ENCODE measurements at places on chromosomes 1 and 21.

- DNase-seq: no peak
These were observed 5.5 kb downstream of the SLFNL1 start for GRCh38 chr1:41015897-41016470.

DNA sequence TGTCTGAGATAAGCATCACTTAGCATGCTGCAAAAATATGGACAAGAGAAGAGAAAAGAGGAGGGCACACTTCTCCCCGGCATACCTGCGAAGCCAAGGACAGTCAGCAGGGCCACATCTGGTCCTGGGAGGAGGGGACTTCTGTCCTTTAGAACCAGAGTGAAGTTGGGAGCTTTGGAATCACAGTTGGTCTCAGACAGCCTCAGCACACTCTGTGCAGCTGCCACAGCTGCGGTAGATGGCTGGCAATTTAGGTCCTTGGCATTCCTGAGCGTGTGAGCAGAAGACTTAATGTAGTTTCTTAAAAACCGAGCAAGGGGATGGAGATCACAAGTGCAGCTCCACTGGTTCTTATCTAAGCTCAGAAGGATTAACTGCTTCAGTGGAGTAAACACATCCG is 32.3 kb downstream of the LRRC53 start:
- no peak for DNase-seq

- peak; percentile 14 for DNase-seq
These were observed 42.6 kb upstream of the RALGPS2 start for GRCh38 chr1:178682429-178682828.

DNA sequence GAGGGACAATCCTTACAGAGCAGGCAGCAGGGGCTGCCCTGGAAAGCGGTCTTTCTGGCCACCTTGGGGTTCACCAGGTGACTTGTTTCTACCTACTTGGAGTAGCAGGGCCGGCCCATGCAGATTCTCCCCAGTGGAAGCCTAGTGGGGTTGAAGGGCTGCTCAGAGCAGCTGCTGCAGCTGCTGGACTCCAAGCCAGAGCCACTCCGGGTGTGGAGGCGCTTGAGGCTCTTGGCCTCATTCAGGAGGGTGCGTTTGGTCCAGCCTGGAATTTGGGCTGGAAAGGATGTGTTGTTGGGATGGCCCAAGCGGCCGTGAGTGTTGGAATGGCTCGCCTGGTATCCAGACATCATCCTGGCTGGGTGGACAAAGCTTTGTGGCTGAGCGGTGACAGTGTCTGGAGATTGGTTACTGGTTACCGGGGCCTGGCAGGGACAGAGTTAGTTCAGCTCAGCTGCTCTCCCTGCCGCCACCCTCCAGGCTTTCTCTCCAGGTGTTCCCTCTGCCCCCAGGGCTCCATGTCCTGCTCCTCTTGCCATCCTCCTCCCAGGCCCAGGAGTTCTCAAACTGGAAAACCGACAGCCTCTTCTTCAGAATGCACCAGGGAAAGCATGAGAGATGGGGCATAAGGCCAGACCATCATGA is 14.2 kb upstream of the HSPG2 start:
- DNase-seq: no peak

DNA sequence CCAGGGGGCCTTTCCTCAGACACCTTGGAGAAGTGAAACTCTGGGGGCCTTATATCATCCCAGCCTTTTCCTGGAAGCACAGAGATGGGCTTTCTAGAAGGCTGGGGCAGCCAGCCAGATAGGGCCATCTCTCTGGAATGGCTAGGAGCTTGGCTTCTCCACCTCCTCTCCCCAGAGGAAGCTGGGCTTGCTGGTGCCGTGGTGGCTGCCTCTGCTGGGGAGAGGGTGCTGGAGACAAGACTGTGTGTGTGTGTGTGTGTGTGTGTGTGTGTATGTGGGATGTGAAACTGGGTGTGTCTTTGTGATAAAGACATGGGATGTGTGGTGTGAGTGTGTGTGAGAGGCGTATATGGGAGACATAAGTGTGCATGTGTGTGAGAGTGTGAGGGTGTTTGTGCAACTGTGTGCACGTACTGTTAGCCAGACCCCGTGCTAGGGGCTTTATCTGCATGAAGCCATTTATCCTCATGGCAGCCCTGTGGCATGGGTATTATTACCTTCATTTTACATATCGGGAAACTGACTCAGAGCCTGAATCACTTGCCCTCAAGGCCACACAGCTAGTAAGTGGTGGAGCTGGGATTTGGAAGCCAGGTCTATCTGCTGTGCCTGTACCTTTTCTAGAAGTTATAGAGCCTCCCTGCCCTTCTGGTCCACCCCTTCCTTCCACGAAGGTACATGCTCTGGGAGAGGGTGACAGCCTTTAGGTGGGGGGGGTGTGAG is 44.2 kb downstream of the PTPRU start:
- DNase-seq: no peak

DNA sequence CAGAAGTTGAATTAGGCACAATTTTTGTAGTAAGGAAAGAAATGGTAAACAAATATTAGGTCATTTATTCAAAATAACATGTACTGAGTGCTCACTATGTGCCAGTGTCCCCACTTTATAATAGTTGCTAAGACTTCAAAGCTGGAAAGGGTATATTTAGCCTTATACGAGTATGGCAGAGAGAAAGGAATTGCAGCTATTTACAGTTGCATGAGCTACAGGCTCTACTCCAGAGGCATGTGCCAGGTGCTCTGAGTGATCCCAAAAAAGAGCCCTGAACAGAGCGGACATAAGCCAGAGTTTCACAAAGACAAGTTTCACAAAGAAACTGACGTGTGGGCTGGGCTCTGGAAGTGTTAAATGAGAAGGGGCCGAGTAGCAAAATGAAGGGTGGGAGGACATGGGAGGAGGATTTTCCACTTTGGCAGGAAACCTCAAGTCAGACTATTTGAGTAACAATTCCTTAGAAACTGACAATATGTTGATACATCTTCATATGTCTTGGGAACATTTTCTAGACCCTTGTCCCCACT is 40.9 kb downstream of the FASLG start:
- no peak for DNase-seq

DNA sequence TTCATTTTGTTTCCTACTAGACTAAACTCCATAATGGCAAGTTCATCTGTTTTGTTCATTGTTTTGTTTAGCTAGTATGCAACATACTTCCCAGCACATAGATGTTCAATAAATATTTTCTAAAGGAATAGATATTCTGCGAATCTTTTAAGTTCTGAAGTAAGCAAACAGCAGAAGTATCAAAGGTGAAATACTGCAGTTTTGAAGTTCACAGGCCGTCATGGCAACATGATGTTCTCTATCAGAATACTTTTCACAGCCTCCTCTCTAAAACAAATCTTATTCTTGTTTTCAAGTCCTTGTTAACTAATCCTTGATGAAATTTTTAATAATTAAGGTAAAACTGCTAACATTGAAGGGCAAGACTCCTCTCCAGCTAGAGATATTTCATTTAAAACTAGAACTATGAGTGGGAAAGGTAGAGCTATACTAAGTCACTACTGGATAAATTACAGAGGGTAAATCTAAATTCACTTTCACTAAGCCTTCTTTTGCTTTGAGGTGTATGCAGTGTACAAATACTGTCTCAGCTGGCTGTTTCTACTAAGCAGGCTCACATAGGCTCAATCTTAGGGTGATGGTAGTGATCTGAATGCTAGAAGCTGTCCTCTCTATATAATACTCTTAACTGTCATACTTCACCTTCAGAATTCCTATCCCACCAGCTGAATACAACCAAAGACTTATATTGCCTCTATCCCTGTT is 96.7 kb downstream of the ZZZ3 start:
- DNase-seq: no peak

GRCh38 chr1:170513138-170513537 is 18.8 kb upstream of the GORAB start:
- DNase-seq: no peak

DNA sequence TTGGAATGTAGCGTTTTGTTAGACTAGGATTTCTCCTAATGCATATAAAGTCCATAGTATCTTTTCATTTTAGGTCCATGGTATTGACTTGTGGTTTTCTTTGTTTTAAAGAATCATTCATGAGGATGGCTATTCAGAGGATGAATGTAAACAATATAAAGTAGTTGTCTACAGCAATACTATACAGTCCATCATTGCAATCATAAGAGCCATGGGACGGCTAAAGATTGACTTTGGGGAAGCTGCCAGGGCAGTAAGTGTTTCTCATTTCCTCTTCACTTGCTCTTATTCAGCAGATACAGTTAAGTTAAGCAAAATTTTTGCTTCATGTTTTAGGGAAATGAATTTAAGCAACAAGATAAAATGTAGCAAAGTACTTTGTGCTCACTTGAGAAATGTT is 25.4 kb downstream of the GNAI3 start:
- DNase-seq: peak; percentile 88

DNA sequence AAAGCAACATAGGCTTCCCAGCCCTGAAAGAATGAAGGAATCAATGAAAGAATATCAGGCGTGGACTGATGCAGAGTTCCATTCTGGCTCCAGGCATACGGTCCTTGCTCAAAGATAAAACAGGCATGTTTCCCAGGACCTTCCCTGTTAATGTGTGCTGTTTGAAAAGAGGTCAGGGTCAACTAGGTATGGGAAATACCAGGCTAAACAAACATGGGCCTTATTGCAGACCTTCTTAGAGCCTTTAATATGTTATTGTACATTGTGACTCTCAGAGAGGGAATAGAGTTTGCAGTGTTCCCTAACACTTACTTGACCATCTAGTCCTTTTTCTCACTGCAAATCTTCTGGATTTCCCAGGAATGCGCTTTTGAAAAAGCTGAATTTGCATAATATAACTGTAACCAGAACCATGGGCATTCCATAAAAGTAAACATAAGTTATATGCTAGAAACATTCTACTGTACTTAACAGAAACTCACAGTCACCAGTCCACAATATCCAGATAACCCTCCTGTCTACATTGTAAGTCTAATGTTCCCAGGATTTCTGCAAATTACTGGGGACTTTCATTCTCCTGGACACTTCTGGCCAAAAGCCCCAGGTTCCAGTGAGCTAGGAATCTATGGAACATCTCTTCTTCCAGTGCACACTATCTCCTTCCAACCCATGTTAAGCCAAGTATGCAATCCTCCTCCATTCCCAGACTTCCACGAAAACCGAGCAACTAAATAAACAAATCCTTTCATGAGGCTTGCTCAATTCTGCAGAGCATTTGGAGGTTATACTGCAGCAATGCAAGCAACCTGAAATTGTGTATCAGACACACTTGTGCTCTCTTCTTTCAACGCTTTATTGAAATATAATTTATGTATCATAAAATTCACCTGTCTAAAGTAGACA is 486.6 kb downstream of the SETD4 start:
- DNase-seq: no peak

GRCh38 chr1:5847013-5847659 is 145.1 kb downstream of the NPHP4 start:
- no peak for DNase-seq

- no peak for DNase-seq
These were observed 90.7 kb upstream of the TTC39A start for GRCh38 chr1:51420867-51421627.

All from MV-4-11 (cell line).